Psoas muscle (tissue), 8 donors: ENCODE measurements at places on chromosomes 7 and 10.

- DNase-seq = no peak
Measured at GRCh38 chr10:82887488-82887887, 1012.5 kb downstream of the NRG3 start.

DNA sequence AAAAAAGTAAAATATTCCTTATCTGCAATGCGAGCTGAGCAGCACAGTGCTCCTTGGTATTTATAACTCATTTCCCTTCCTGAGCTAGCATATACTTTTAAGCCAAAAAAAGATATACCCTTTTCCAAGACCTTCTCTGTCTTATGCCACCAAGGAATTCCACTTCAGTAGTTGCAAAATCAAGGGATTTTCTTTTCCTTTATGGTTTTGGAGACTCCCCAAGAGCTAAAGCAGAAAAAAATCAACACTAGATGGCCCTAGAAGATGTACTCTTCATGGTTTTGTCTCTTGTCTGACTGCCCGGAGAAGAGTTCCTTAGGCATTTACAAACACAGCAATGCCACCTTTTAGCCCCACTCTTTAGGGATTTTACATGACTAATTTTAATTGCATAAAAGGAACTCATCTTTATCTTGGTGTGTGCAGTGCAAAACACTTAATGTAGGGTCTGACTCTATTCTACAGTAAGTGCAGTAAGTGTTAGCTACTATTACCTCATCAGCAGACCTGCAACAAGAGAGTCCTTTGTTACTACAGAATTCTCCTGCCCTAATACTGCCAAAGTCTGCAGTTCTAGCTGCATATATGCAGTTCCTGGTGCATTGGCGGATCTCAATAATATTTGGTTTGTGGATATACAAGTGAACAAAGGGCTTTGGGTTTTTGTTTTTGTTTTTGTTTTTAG, 443.3 kb downstream of the GFRA1 start:
- no peak for DNase-seq

DNA sequence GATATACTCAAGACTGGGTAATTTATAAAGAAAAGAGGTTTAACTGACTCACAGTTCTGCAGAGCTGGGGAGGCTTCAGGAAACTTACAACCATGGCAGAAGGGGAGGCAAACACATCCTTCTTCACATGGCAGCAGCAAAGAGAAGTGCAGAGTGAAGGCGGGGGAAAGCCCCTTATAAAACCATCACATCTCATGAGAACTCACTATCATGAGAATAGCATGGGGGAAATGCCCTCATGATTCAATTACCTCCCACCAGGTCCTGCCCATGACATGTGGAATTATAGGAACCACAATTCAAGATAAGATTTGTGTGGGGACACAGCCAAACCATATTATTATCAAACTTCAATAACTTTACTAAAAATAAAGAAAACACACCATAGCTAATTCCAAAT, 30.4 kb upstream of the JAZF1 start:
- no peak for DNase-seq

DNA sequence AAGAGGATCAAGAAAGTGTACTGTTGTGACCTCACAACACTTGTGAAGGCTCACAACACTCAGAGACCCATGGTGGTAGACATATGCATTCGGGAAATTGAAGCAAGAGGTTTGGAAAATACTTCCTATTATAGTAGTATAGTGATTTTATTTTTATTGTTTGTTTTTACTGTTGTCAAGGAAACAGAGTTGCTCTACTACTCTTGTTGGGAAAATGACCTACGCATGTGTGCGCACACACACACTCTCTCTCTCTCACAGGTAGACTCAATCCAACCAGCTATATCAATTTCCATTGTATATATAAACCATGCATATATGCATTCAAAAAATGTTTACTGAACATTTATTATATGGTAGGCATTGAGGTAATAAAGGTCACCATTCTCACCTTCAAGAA, 63.7 kb upstream of the PRR15 start:
- no peak for DNase-seq

DNA sequence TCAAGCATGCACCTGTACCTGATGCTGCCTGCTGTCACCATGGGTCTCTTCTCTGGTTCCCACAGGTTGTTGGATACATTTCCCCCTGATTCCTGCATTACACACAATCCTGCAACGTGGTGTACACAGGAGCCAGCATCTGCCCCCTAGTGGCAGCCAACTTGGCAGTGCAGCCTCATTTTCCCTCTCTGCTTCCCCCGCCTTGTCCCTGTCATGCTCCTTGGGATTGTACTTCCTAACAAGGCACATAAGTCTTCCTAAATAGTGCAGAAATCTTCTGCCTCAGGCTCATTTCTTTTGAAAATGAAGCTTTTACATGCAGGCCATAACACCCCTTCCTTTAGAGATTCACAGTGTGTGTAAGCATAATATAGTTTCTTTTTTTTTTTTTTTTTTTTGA, 387.5 kb downstream of the CCSER2 start:
- DNase-seq = no peak

DNA sequence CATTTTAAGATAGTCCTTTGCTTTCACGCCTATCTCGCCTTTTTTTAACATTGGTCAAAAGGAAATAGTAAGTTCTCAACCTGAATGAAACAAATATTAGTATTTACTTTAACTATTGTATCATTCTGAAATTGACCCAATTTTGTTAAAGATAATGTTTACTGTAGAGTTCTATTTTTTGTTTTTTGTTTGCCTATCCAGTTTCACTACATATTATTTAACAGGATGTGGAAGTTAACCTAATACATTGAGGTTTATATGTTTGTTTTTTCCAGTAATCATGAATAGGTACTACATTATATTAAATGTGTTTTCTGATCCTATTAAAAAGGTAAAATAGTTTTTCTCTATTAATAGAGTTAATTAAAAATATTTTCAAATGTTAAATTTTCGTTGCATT, 26.5 kb downstream of the ACSM6 start:
- no peak for DNase-seq

- no peak for DNase-seq
Measured at GRCh38 chr10:47379445-47379785, 4.7 kb downstream of the ZNF488 start.

DNA sequence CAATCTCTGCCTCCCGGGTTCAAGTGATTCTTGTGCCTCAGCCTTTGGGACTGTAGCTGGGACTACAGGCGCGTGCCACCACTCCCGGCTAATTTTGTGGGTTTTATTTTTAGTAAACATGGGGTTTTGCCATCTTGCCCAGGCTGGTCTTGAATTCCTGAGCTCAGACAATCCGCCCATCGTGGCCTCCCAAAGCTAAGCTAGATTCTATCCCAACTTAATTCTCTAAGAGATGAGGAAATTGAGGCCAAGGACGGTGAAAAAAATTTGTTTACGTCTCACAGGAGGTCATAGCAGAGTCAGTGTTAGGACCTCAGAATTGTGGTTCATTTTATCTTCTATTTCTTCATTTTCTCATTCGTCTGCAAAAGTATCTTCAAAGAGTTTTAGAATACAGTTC, 6.1 kb downstream of the CCAR1 start:
- DNase-seq = no peak

- peak; percentile 67 for DNase-seq
Measured at GRCh38 chr10:92757066-92757710, 67.4 kb downstream of the HHEX start.

DNA sequence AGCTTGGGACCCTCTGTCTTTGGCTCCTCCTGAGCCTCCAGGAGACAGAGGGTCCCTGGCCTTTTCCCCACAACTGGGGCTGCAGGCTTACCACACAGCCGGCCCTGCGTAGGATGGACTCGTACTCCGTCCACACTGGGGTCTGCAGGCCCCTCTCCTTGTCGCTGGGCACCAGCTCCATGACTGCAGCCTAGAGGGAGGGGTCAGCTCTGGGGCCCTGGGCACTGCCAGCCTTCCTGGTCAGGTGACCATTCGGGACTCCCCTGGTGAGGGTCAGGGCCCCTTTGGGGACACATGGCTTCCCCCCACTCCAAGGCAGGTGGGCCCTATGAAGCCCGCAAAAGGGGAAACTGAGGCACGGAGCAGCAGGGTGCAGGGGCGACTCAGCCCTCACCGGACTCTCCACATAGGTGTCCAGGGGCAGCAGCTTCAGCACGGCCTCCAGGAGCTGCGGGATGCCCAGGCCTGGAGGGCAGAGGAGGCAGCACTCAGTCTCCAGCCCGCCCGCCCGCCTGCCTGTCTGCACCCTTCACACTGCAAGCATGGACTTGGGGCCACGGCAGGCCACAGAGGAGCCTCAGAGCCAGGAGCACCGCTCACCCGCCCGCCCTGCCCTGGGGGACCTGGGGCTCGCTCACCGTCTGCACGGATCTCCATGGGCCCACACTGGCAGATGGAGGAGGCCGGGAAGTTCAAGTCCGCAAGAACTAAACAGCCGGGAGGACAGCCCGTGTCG, 1.1 kb downstream of the FUOM start:
- peak; percentile 53 for DNase-seq

DNA sequence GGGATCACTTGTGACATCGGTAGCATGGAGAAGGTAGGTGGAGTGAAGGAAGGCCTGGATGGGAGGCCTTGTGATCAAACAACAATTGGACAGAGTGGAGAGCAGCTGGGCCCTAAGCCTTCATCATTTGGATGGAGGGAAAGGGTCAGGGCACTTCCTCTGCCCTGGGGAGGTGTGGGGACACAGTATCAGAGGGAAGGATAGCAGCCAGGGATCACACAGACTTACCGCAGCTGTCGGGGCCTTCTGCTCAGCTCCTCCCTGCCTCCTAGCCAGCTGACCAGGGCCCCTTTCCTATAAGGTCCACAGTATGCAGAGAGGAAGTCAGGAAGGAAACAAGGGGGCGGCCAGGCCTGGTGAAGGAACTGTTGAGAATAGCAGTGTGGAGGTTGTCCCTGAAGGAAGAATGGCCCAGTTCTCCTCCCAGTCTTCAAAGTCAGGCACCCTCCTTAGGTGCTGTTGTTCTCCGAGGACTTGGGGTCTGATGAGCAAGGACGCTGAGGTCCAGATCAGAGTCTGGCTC, 62.1 kb downstream of the ABCC2 start:
- no peak for DNase-seq

GRCh38 chr10:69781576-69781975, 20.1 kb upstream of the COL13A1 start:
- DNase-seq = no peak

DNA sequence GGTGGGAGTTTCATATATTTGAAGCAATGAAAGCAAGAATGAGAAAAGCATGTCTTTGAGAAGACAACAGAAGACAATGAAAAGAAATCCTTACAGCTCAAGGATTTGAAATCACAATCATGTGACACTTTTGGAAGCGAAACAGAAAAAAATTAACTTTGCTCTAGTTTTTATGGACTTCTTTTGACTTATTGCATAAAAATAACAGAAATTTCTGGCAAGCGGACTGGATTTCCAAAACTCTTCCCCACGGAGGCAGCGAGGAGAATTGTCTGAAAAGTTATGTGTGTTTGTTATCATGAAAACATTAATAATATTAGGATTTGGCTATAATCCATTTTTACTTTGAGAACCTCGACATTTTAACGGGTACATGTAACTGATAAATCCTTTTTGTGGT, 223.3 kb downstream of the LRMDA start:
- DNase-seq = no peak

GRCh38 chr10:118723466-118723865, 31.3 kb downstream of the CACUL1 start:
- DNase-seq = no peak

DNA sequence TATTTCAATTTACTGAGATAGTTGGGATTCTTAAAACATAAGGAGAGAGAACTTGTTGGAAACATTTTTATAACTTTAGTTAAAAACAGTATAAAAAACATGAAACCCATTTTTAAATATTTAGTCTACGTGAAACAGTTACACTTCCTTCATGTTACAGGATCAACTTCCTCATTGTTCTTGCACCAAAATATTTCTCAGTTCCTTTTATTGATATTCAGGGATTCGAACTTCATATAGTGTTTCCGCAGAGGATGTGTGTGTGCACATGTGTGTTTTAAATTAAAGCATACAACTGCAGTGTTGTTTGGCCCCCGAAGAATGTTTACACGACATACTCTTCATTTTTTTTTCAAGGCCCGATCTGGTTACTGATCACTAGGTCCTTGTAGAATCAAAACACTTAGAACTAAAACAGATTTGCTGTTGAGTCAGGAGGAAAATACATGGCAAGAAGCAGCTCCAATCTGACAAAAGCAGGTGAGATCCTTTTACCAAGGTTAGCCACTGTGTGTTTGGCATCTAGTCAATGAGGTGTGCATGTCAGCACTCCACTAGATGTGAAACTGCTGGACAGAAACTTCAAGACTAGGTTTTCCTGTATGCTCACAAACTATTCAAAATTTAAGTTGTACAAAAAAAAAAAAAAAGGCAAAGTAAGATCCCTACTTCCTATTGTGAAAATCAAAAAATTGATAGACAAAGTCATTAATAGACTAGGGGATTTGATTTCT, 60.4 kb downstream of the INSYN2A start:
- no peak for DNase-seq

GRCh38 chr10:7797582-7797981, 9.6 kb downstream of the ATP5F1C start:
- DNase-seq = peak; percentile 66

- no peak for DNase-seq
Measured at GRCh38 chr10:130513686-130514476, 377.7 kb downstream of the GLRX3 start.

DNA sequence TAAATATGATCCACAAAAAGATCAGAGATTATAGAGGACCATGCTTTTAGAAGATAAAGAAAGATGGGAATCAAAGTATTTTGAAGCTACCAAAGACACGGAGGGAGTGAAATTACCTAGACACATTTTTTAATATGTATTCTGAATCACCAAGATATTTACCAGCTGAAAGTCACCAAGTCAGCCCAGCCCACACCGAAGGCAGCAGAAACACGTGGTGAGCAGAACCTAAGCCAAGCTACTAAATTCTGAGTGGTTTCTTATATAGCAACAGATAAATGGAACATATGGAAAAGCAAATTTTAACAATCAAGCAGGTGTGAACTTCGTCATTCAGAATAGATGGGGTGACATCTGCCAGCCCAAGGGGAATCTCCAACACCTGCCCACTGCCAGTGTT, 134.7 kb upstream of the AKR1E2 start:
- no peak for DNase-seq

- DNase-seq = no peak
Measured at GRCh38 chr7:92934096-92934495, 97.7 kb upstream of the CDK6 start.

- DNase-seq = no peak
Measured at GRCh38 chr10:34555653-34556052, 259.4 kb downstream of the PARD3 start.
